ENCODE measurements at places on chromosomes 5 and 9. TPM values are rescaled to one million over a fixed set of nuclear protein-coding genes. Genes with fewer than 3 reads are reported as not detected.

GRCh38 chr5:123178683-123179082 lies 89.6 kb downstream of the PRDM6 start:
- H3K27ac ChIP-seq = no peak overlapping the region
- no peaks in the 10 kb centered on the region for H3K4me1 ChIP-seq
- H3K36me3 ChIP-seq = no peaks in the 10 kb centered on the region
- H3K4me3 ChIP-seq = no peak overlapping the region
- DNase-seq = no peak
- peaks cover 3% of the 10 kb centered on the region for H3K27me3 ChIP-seq

- no peak overlapping the region for H3K4me3 ChIP-seq
- no peak for DNase-seq
- peaks cover 4% of the 10 kb centered on the region for H3K4me1 ChIP-seq
- no peak overlapping the region for H3K27ac ChIP-seq
- no peaks in the 10 kb centered on the region for H3K27me3 ChIP-seq
Measured at GRCh38 chr9:137470785-137471184, 11.7 kb upstream of the NSMF start.

Gene F2RL2
- total RNA-seq = not detected

DNA sequence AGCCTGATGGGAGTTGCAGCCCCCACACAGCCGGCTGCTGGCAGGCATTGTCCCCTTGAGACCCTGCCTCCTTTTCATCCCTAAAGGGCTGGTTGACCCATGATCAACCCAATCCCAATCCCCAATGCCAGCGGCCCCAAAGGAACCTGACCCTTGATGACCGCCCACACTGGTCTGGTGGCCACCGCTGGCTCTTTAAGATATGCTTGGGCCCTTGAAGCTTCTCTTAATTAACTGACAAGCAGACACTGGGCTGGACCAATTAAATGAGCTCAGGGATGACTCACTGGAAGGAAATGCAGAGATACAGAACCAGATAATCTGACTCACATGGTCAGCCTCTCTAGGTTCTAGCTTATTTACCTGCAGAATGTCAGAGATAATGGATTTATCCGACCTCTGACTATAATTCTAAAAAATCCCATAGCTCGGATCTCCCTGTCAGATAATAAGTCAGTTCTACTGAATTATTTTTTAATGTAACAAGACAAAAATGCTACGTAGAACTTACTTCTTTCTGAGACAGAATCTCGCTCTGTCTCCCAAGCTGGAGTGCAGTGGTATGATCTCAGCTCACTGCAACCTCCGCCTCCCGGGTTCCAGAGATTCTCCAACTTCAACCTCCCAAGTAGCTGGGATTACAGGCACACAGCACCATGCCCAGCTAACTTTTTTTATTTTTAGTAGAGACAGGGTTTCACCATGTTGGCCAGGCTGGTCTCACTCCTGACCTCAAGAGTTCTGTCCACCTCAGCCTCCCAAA lies 11.1 kb upstream of the MLANA start:
- peaks cover 3% of the 10 kb centered on the region for H3K36me3 ChIP-seq
- no peak overlapping the region for H3K27ac ChIP-seq
- peaks cover 7% of the 10 kb centered on the region for H3K4me1 ChIP-seq
- H3K4me3 ChIP-seq = no peak overlapping the region

GRCh38 chr5:112064956-112065355 lies 308.0 kb upstream of the NREP start:
- DNase-seq = no peak
- H3K27me3 ChIP-seq = no peaks in the 10 kb centered on the region
- H3K36me3 ChIP-seq = no peaks in the 10 kb centered on the region

Gene C7
- not detected for total RNA-seq

Gene CCDC152
- 4.2 TPM for total RNA-seq

Gene TSSK1B
- total RNA-seq = not detected

- H3K27me3 ChIP-seq = no peaks in the 10 kb centered on the region
- H3K4me1 ChIP-seq = no peaks in the 10 kb centered on the region
- H3K36me3 ChIP-seq = no peaks in the 10 kb centered on the region
- DNase-seq = no peak
- no peak overlapping the region for H3K4me3 ChIP-seq
- H3K27ac ChIP-seq = no peak overlapping the region
Measured at GRCh38 chr5:11334404-11334803, 569.8 kb downstream of the CTNND2 start.

DNA sequence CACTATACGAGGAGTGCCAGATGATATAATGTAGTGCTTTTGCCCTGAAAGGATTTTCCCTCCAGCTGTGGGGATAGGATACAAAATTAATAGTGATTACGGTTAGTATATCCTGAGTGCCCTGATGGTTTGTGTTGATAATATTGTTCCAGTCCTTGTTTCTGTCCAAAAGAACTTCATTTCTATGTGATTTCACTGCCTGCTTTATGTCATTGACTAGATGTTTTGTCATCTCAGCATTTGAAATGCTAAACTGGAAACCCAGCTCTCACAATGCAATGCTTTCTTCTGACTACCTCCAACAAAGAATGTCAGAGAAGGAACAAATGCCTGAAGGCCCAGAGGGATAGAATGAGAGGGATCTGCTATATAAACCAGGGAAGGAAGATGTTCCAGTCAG lies 177.8 kb downstream of the NIPBL start:
- no peak overlapping the region for H3K4me3 ChIP-seq
- no peak for DNase-seq
- no peak overlapping the region for H3K27ac ChIP-seq
